Liver (tissue), 10 donors: ENCODE measurements at places on chromosomes 12 and 14.

GRCh38 chr12:26869908-26870459 is 37.0 kb upstream of the ITPR2 start:
- H3K4me1 ChIP-seq: no peaks in the 10 kb centered on the region
- H3K27ac ChIP-seq: no peak overlapping the region
- no peaks in the 10 kb centered on the region for H3K36me3 ChIP-seq

GRCh38 chr14:75859746-75860145 is 122.0 kb downstream of the TGFB3 start:
- no peaks in the 10 kb centered on the region for H3K27me3 ChIP-seq
- H3K4me3 ChIP-seq: no peak overlapping the region
- no peaks in the 10 kb centered on the region for H3K4me1 ChIP-seq
- no peak for DNase-seq

DNA sequence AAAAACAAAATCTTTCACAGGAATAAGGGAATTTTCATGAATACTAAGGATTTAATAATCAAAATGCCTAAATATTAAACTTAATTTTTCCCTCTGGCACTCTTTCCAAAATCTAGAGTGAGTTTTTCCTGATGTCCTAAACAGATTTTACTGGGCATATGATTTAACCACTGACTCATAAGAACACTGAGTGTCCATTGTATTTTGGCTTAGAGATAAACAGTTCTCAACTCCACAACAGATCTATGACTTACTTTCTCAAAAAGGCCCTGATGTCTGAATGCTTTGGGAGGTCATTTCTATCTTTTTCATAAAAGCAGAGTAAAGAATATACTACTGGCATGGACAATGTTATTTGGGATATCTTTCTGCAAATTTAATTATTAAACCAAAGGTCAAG is 15.0 kb downstream of the TMBIM4 start:
- no peak overlapping the region for H3K27ac ChIP-seq
- DNase-seq: no peak
- no peaks in the 10 kb centered on the region for H3K4me1 ChIP-seq
- no peak overlapping the region for H3K4me3 ChIP-seq
- no peaks in the 10 kb centered on the region for H3K27me3 ChIP-seq

DNA sequence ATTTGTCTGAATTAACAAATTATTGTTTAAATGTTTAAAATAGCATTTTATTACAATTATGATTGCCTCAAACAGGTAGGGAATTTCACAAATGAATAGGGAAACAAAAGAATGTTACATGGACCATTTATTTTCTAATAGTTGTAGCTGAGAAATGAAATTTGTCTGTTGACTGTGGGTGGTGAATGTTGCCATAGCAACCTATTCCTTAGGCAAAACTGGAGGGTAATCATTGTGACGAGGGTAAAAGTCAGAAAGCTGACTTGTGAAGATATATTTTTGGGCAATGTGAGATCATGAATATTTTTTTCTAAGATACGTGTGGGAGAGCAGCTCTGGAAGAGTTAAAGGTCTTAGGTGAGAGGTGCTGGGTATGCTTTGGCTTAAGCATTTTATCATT is 24.2 kb upstream of the CLEC14A start:
- H3K4me1 ChIP-seq: no peaks in the 10 kb centered on the region
- no peak overlapping the region for H3K4me3 ChIP-seq
- H3K27me3 ChIP-seq: no peaks in the 10 kb centered on the region
- H3K36me3 ChIP-seq: no peaks in the 10 kb centered on the region

GRCh38 chr12:4829793-4830162 is 79.9 kb upstream of the KCNA1 start:
- no peak overlapping the region for H3K27ac ChIP-seq
- no peaks in the 10 kb centered on the region for H3K36me3 ChIP-seq
- H3K4me3 ChIP-seq: no peak overlapping the region
- H3K27me3 ChIP-seq: no peaks in the 10 kb centered on the region
- DNase-seq: no peak
- H3K4me1 ChIP-seq: no peaks in the 10 kb centered on the region

DNA sequence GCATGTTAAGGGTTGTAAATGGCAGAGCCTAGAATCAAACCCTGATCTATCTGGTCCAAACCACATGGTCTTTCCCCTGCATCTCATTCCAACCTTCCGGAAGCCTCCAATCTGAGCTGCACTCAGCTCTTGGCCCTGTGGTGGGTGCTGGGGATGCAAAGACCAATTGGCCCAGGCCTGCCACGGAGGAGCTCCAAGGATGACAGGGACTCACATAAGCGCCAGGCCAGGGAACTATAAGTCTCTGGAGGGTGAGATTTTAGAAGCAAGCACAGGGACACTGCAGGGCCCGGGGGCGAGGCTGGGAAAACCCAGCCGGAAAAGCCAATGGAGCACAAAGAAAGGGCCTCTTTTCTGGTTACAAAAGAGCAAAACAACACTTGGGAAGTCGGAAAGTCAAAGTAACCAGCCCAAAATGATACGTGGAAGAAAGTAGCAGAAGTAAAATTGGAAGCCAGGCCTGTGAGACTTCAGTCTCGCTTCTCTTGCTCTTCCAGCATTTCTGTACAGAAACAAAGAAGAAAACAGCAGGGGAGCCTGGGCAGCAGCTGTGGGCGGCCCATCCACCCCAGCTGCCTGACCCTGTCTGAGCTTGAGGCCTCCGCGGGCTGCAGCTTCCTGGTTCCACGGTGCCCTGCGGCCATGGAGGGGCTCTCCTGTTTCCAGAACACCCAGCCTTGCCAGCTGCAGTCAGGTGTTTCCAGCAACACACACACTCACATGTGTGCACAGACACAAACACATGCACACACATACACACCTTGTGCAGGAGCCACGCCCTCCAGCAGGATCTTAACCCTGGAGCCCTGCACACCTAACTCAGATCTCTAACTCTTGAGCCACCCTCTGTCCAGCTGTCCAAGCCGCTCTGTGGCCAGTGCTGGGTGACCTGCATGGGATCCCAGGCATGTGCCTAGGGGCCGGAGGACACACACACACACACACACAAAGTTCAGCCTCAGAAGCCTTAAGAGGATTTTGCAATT is 178.2 kb downstream of the BCL11B start:
- H3K27me3 ChIP-seq: no peaks in the 10 kb centered on the region
- no peak for DNase-seq
- no peaks in the 10 kb centered on the region for H3K4me1 ChIP-seq
- no peak overlapping the region for H3K27ac ChIP-seq

- no peaks in the 10 kb centered on the region for H3K36me3 ChIP-seq
- H3K27ac ChIP-seq: no peak overlapping the region
- H3K4me3 ChIP-seq: no peak overlapping the region
- DNase-seq: no peak
- no peaks in the 10 kb centered on the region for H3K4me1 ChIP-seq
Measured at GRCh38 chr14:71212683-71213107, 305.4 kb downstream of the PCNX1 start.

- no peaks in the 10 kb centered on the region for H3K27me3 ChIP-seq
- H3K36me3 ChIP-seq: no peaks in the 10 kb centered on the region
- no peak overlapping the region for H3K4me3 ChIP-seq
- H3K27ac ChIP-seq: no peak overlapping the region
Measured at GRCh38 chr14:48350971-48351370, 675.6 kb upstream of the MDGA2 start.

GRCh38 chr14:63501429-63501828 is 41.7 kb downstream of the PPP2R5E start:
- peaks cover 4% of the 10 kb centered on the region for H3K4me1 ChIP-seq
- no peaks in the 10 kb centered on the region for H3K27me3 ChIP-seq
- H3K27ac ChIP-seq: no peak overlapping the region
- H3K4me3 ChIP-seq: no peak overlapping the region

GRCh38 chr14:91575469-91576208 is 65.5 kb upstream of the PPP4R3A start:
- no peaks in the 10 kb centered on the region for H3K36me3 ChIP-seq
- no peaks in the 10 kb centered on the region for H3K27me3 ChIP-seq
- no peak overlapping the region for H3K27ac ChIP-seq
- H3K4me1 ChIP-seq: no peaks in the 10 kb centered on the region
- DNase-seq: no peak
- no peak overlapping the region for H3K4me3 ChIP-seq

DNA sequence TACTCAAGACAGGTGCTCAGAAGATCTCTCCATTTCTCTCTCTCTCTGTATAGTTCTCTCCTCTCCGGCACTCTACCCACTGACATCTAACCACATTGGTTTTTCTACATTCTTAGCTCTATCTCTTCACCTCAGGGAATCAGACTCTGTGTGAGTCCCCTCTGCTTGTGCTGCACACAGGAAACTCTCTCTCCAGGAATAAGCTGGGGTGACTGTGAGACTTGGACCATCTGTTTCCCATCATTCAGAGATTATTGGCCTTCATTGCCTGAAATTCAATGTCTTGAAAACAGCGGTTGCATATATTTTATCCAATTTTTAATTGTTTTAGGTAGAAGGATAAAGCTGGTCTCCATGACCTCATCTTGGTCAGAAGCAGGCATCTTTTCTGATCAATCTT is 105.0 kb downstream of the SLC35F4 start:
- no peaks in the 10 kb centered on the region for H3K27me3 ChIP-seq
- no peaks in the 10 kb centered on the region for H3K4me1 ChIP-seq
- H3K27ac ChIP-seq: no peak overlapping the region
- no peaks in the 10 kb centered on the region for H3K36me3 ChIP-seq
- H3K4me3 ChIP-seq: no peak overlapping the region

DNA sequence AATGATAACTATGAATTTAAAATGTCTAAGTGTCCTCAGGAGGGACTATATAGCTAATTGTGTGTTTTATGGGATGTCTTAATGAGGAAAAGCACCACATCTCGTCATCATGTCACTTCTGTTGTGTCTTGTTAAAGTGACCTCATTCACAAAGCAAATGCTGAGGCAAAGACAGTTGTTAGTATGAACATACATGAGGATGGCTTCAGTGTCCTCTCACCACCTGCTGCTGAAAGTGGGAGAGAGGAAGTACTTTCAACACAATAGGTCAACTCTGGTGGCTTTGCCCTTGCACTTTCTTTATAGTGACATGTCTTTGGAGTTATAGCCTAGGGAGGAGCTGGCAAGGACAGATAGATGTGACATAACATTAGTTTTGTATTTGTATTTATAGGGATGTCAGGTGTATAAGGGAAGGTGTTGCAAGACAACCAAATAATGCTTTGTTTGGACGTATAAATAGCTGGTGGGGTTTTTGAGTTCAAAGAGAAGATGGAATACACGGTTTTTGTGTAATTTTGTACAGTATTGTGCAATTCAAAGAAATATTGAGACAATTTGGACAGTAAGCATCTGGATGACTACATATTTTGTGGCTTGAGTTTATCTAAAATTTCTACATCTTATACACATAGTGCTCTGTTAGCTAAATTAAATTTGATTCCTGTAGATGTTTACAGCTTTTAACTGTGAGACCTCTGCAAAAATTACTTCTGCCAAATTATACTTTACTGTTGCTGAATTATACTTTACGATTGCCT is 131.7 kb upstream of the ATP2B1 start:
- DNase-seq: no peak
- H3K4me1 ChIP-seq: no peaks in the 10 kb centered on the region
- H3K27ac ChIP-seq: no peak overlapping the region
- H3K27me3 ChIP-seq: no peaks in the 10 kb centered on the region

GRCh38 chr14:25132094-25132493 is 82.1 kb upstream of the STXBP6 start:
- H3K4me1 ChIP-seq: no peaks in the 10 kb centered on the region
- H3K27me3 ChIP-seq: peaks cover 7% of the 10 kb centered on the region
- no peak for DNase-seq
- H3K36me3 ChIP-seq: no peaks in the 10 kb centered on the region
- no peak overlapping the region for H3K4me3 ChIP-seq

DNA sequence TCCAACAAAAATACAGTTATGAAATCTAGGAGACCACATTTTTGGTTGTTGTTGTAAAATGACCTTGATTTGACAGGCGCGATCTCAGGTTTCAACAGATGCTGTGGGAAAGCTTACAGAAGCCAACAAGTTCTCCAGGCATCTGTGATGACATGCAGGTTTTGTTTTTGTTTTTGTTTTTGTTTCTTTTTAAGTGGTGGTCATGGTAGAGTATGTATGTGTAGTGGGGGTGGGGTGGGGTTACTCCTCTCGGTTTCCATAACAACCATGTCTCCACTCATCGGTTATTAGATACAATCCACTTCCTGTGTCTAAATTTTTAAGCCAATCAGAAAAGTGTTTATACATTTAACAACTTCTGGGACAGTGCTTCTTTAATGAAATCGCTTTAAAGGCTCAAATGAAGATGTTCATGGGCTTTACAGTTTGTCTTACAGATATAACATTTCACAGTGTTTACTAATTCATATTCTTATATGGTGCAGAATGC is 199.9 kb upstream of the FOXN3 start:
- no peak overlapping the region for H3K27ac ChIP-seq
- no peaks in the 10 kb centered on the region for H3K27me3 ChIP-seq
- DNase-seq: no peak
- peak overlapping the region; percentile 96 for H3K4me3 ChIP-seq
- H3K36me3 ChIP-seq: no peaks in the 10 kb centered on the region
- H3K4me1 ChIP-seq: peaks cover 7% of the 10 kb centered on the region

GRCh38 chr12:56993346-56993745 is 13.0 kb downstream of the ZBTB39 start:
- peak overlapping the region; percentile 57 for H3K27ac ChIP-seq
- no peaks in the 10 kb centered on the region for H3K36me3 ChIP-seq
- H3K4me1 ChIP-seq: peaks cover 40% of the 10 kb centered on the region
- H3K4me3 ChIP-seq: no peak overlapping the region
- DNase-seq: peak; percentile 22
- H3K27me3 ChIP-seq: no peaks in the 10 kb centered on the region

- no peak for DNase-seq
- no peaks in the 10 kb centered on the region for H3K4me1 ChIP-seq
- H3K4me3 ChIP-seq: no peak overlapping the region
- H3K27me3 ChIP-seq: peaks cover 9% of the 10 kb centered on the region
- no peaks in the 10 kb centered on the region for H3K36me3 ChIP-seq
- H3K27ac ChIP-seq: no peak overlapping the region
Measured at GRCh38 chr14:65168840-65169239, 66.5 kb upstream of the MAX start.

DNA sequence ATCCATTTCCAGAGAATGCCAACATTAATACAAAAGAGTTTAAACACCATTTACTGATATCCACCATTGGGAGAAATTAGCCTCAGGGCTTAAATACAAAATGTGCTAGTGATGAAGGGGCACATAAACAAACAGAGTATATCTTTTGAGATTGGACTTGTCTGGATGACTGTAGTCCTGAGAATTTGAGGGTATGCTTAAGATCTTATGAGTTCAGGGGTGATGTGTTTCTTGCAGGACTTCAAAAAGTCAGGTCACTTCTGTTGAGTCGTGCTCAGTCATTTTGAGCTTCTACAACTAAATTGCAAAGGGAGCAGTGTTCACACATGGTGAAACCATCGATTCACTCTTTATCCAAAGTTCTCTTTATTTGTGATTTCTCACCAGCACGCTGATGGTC is 425.7 kb downstream of the ATP23 start:
- H3K4me3 ChIP-seq: no peak overlapping the region
- H3K27ac ChIP-seq: no peak overlapping the region
- no peak for DNase-seq
- no peaks in the 10 kb centered on the region for H3K27me3 ChIP-seq
- no peaks in the 10 kb centered on the region for H3K4me1 ChIP-seq

DNA sequence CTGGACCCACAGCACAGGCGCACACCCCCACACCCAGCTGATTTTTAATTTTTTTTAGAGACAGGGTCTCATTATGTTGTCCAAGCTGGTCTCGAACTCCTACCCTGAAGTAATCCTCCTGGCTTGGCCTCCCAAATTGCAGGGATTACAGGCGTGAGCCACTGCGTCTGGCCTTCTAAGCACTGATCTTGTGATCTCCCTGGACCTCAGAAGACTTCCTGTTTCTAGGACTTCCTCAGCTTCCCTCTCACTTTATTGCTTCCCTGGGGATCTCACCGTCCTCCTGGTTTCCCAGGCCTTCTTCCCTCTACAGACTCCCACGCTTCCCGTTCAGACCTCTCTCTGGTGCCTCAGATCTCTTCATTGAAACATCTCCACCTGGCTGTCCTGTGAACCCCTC is 13.8 kb downstream of the ZNF839 start:
- H3K36me3 ChIP-seq: peaks cover 4% of the 10 kb centered on the region
- no peak overlapping the region for H3K27ac ChIP-seq
- no peak overlapping the region for H3K4me3 ChIP-seq
